Mammary microvascular endothelial cell (primary cell): ENCODE measurements at places on chromosomes 5 and 9. TPM values are rescaled to one million over a fixed set of nuclear protein-coding genes. Genes with fewer than 3 reads are reported as not detected.

PCDHA7 gene
- 0.20 TPM in 1 of 2 replicates, not detected in the other for total RNA-seq

PCDHA5 gene
- not detected in 2 replicates for total RNA-seq

LTC4S gene
- not detected in 2 replicates for total RNA-seq

CFAP157 gene
- total RNA-seq, result not detected in 2 replicates

FYB1 gene
- not detected in 2 replicates for total RNA-seq

FAM163B gene
- not detected in 2 replicates for total RNA-seq

KCNN2 gene
- total RNA-seq, result 1.6 and 2.1 TPM in 2 replicates

STK10 gene
- total RNA-seq, result 40.8 and 43.8 TPM in 2 replicates

OR1L1 gene
- not detected in 2 replicates for total RNA-seq

PGM5 gene
- 5.5 and 6.0 TPM in 2 replicates for total RNA-seq
